ENCODE measurements at places on chromosomes 7 and 10. TPM values are rescaled to one million over a fixed set of nuclear protein-coding genes. Genes with fewer than 3 reads are reported as not detected.

The DNA2 gene
- 40.6 TPM for total RNA-seq

The DUSP5 gene
- 50.8 TPM for total RNA-seq

The ZNF655 gene
- total RNA-seq = 65.2 TPM

The CDK13 gene
- total RNA-seq = 31.6 TPM

The PTPN12 gene
- total RNA-seq = 8.1 TPM

The STEAP4 gene
- total RNA-seq = not detected

Data from activated CD8-positive, alpha-beta T cell treated with anti-CD3 and anti-CD28 coated beads for 36 hours (primary cell).